Esophagus squamous epithelium (tissue), 5 donors: ENCODE measurements at places on chromosomes 5 and 9. TPM values are rescaled to one million over a fixed set of nuclear protein-coding genes. Genes with fewer than 3 reads are reported as not detected.

COL23A1 gene
- total RNA-seq, result 0.41 TPM

CAVIN4 gene
- 0.38 TPM for total RNA-seq

PCDHB5 gene
- 1.3 TPM for total RNA-seq

TNFSF8 gene
- total RNA-seq, result 0.48 TPM

SPINK7 gene
- total RNA-seq, result 264 TPM
